Left lung (tissue), 14 donors: ENCODE measurements at places on chromosomes 6 and 20. TPM values are rescaled to one million over a fixed set of nuclear protein-coding genes. Genes with fewer than 3 reads are reported as not detected.

GRCh38 chr20:48647858-48648257 lies 179.9 kb downstream of the PREX1 start:
- DNase-seq: no peak

GRCh38 chr6:128244751-128245405 lies 275.5 kb downstream of the PTPRK start:
- no peak for DNase-seq

DNA sequence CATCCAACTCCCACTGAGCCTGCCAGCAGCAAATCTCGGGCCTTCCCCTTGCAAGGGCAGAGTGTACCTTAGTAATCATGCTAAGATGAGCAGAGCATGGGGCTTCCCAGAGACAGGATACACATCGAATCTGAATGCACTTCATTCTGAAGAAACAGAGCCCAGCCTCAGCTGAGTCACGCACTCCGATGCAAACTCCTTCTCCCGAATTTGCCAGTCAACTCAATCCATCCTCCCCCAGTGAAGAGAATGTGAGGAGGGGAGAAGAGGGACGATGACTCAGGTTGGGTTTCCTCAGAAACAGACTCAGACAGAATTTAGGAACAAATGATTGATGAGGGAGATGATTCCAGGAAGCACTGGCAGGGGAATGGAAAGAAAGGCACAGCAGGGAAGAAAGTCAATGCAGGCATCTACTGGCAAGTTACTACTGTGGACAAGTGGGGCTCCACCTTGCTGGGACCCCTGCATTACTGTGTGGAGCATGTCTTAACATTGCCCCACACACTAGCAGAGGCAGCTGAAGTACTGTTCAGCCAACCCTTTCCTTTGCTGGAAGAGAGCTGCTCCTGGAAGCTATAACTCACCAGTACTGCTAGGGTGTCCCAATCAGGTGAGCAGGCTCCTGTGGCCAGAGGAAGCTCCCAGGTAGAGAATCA lies 251.6 kb downstream of the ADGB start:
- no peak for DNase-seq

GRCh38 chr20:57025666-57026224 lies 240.7 kb downstream of the BMP7 start:
- DNase-seq: no peak

The TAGAP gene
- 2.2 TPM for polyA plus RNA-seq

The IRAK1BP1 gene
- polyA plus RNA-seq: 15.1 TPM
